ENCODE measurements at places on chromosomes 11 and 22.

GRCh38 chr11:40986320-40986719 lies 473.1 kb downstream of the LRRC4C start:
- no peak for DNase-seq

- peak; percentile 12 for DNase-seq
Measured at GRCh38 chr11:62614275-62614674, 1.2 kb downstream of the ROM1 start.

- no peak for DNase-seq
Measured at GRCh38 chr22:31185056-31185455, 25.1 kb downstream of the RNF185 start.

DNA sequence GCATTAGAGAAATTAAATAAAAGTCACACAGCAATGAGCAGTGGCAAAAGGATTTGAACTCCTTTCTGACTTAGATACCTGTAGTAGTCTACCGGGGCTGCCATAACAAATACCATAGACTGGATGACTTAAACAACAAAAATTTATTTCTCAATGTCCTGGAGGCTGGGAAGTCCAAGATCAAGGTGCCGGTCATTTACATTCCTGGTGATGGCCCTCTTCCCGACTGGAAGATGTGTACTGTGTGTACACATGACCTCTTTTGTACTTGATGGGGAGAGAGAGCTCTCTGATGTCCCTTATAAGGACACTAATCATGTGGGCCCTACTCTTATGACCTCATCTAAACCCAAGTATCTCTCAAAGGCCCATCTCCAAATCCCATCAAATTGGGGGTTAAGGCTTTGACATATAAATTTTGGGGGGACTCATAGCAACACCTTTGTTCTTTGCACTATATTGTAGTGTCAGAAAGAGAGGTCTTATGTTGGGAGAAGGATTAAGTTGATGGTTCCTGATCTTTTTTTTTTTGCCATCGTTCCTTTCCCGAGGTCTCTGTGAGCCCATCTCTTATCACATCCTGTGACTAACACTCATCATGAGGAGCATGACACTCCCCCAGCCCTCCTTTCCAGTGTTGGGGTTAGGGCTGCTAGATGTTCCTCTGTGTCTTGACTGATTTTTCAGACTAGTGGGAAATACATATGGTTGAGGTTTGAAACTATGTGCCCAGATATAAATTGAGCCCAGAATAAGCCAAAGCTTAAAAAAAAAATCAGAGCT lies 104.3 kb downstream of the TRAF6 start:
- DNase-seq: no peak

Measured in activated CD4-positive, CD25-positive, alpha-beta regulatory T cell (primary cell).